ENCODE measurements at places on chromosomes 6 and 20. TPM values are rescaled to one million over a fixed set of nuclear protein-coding genes. Genes with fewer than 3 reads are reported as not detected.
A peak's percentile ranks its signal among the peaks of the same experiment; 100 is the strongest.

- DNase-seq: peak; percentile 51
Measured at GRCh38 chr20:37336369-37337207, 9.4 kb upstream of the SRC start.

DNA sequence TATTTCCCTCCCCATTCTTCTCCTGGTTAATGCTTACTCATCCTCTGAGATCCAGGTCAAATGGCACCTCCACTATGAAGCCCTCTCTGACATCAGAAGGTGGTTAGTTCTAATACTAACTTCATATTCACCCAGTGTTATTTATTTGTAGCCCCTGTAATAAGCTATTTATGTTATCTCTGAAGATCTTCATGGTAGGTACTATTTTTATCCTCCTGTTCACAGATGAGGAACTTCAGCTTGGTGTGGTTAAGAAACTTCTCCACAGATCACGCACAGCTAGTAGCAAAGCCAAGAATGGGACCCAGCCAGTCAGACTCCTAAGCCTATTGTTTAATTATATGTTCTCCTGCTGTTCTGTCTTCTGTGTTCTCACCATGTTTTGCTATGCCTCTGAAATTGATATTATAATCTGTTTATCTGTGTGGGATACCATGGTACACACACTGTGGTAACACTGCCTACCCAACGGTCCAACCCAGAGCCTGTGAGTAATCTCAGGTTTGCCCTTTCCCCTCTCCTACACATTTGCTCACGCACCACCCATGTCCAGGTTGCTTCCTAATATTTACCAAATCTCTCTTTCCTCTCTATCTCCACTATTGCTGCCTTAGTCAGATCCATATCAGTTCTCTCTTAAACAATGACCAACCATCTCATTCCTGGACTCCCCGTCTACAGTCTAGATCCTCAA lies 98.4 kb downstream of the IPCEF1 start:
- DNase-seq: no peak

DNA sequence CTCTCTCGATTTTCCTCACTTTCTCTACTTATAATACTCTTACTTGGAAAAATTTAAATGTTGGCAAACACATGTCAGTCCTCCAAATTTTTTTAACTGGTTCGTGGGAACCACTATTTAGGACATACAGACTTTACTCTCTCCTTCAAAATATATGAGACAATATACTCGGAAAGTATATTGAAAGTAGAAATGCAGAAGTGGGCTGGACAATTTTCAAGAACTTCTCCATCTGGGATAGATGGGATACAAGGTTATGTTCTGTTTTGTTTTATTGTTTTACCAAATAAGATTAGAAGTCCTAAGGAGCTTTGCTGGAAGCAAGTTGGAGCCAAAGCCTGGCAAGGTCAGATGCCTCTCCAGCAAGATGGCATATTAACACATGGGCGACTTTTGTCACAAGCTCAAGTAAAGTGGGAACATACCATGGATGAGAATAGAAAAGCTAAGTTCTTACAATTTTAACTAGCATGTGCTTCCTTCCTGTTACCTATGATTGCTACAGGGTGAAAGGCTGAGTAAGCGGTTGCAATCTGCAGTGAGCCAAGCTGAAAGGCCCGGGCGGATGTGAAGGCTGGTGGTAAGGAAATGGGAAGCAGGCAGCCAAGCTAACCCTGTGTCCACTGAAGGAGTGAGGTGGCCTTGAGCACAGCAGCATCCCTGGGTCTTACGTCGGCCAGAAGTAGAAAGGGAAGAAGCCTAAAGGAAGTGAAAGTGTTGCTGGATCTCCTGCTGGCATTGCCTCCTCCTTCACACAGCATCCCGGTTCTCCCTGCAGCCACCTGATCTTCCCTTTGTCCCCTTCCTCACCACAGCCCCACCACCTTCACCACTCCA lies 7.1 kb downstream of the MAP3K5 start:
- peak; percentile 26 for DNase-seq

GRCh38 chr6:53159558-53159957 lies 10.9 kb upstream of the GCM1 start:
- DNase-seq: no peak

- no peak for DNase-seq
Measured at GRCh38 chr6:42349753-42350511, 101.8 kb downstream of the TRERF1 start.

GRCh38 chr6:167733740-167734661 lies 92.7 kb upstream of the AFDN start:
- DNase-seq: peak; percentile 4

- DNase-seq: no peak
Measured at GRCh38 chr6:135114355-135115145, 59.9 kb upstream of the HBS1L start.

DNA sequence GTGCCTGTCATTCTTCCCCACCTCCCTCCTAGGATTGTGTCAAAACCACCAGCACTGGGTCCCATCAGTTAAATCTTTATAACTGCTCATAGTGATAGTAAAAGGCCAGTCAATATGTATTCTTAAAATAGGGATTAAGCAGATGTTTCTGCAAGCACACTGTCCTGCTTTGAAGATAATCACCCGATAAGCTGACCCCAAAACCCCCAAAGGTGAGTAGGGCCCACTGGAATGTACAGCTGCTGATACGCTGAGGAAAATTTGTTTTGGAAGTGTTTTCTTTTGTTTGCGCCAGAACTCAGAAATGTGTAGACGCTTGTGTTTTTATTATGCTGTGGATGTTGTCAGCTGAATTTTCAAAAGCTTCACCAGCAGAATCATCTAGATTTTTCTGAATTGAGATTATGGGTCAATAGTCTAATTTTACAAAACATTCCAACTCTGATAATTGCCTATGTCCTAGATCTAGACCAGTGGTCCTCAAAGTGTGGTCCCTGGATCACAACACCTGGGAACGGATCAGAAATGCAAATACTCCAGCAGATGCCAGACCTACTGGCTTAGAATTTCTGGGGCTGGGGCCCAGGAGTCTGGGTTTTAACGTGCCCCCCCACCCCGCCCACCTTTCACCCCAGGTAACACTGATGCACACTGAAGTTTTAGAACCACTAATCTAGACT lies 11.4 kb downstream of the BFSP1 start:
- no peak for DNase-seq

- no peak for DNase-seq
Measured at GRCh38 chr6:109397020-109397419, 14.8 kb upstream of the CD164 start.

DNA sequence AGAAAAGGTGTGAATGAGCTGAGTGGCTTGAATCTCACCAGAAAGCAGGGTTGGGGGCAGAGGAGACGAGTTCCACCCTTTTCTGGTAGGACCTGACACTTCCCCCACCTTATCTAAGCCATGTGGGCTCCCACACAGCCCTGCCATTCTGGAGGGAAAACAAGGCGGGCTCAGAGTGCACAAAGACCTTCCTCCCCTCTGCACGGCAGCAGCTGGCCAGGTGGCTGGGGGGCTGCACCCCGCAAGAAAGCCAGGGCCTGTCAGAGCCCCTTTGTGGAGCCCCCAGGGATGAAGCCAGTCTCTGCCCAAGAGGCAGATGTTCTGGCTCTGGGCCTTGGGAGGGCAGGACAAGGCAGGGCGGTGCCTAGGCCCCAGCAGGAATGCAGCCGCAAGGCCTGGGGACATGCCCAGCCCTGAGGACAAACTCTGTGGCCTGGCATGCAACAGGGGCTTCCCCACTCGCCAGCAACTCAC lies 48.4 kb upstream of the DSN1 start:
- peak; percentile 38 for DNase-seq

GRCh38 chr6:47519279-47519678 lies 41.7 kb downstream of the CD2AP start:
- DNase-seq: no peak

GRCh38 chr20:15561707-15562404 lies 1011.4 kb downstream of the KIF16B start:
- no peak for DNase-seq

GRCh38 chr20:12113468-12114371 lies 196.0 kb downstream of the BTBD3 start:
- peak; percentile 20 for DNase-seq

GRCh38 chr6:20655317-20655716 lies 121.1 kb downstream of the CDKAL1 start:
- DNase-seq: no peak

DNA sequence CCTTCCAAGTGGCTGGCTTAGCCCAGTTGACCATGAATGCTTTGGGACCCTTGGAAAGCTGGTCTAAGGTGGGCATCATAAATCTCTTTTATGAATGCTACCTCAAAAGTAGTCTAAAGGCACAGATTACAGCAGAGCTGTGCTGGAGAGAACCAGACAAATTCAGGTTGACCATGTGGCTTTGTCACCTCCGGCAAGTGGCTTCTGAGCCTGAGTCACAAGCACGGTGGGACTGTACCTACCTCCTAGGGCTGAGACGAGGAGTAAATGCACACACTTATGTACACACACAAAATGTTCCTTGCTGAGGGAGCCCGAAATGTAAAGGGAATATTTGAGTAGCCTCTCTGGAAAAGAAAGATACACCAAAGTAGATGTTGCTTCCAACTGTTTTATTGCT lies 155.9 kb downstream of the NFATC2 start:
- DNase-seq: no peak

GRCh38 chr20:53827292-53828087 lies 233.9 kb upstream of the ZNF217 start:
- no peak for DNase-seq

- DNase-seq: no peak
Measured at GRCh38 chr6:15276036-15276985, 30.4 kb downstream of the JARID2 start.

DNA sequence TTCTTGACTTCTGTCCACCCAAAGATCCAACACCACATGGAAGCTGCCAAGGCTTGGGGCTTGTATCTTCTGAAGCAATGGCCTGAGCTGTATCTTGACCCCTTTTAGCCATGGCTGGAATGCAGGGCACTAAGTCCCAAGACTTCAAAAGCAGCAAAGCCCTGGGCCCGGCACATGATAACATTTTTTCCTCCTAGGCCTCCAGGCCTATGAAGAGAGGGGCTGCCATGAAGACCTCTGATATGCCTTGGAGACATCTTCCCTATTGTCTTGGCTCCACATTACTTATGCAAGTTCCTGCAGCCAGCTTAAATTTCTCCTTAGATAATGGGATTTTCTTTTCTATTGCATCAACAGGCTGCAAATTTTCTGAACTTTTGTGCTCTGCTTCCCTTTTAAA lies 1252.6 kb upstream of the CITED2 start:
- no peak for DNase-seq

DNA sequence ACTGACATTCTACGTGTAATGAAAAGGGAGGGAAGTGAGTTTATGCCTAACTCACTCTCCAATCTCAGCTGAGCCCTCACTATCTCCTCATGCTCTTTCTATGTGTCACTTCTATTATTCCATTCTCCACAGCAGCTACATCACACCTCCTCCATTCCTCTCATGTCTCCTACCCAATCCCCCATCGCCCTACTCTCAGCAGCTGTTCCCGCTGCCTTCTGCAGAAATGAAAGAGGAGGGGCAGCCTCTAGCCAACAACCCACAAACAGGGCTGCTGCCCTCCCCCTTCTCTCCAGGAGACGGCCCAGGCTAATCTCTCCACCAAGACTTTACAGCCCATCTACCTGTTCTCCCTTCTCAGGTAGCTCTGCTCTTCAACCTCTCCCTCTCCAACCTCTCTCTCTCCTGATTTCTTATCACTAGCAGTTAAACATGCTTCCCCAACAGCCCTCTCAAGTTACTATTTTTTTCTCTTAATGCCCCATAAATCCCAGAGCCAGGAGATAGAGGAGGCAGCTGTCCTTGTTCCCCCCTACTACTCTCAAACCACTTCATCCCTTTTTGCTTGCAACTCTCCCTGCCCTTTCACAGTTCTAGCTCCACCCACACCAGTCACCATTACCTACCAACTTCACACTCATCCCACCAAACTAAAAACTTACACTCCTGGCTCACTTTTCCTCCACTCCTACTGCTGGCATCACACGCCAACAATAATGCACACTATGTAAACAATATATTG lies 136.5 kb downstream of the BTBD9 start:
- DNase-seq: no peak

PLCB1 gene
- total RNA-seq: 2.3 TPM

SYCP2L gene
- total RNA-seq: not detected

GHRH gene
- not detected for total RNA-seq

CAPN11 gene
- not detected for total RNA-seq

RNGTT gene
- 43.9 TPM for total RNA-seq

TRAPPC3L gene
- total RNA-seq: not detected

SLC39A7 gene
- total RNA-seq: 104 TPM

SNAP25 gene
- total RNA-seq: 0.80 TPM

ESR1 gene
- total RNA-seq: not detected

TMEM14C gene
- 186 TPM for total RNA-seq

BHLHE23 gene
- total RNA-seq: not detected

Data from Daoy (cell line).